CD8-positive, alpha-beta memory T cell (primary cell): ENCODE measurements at places on chromosomes 16 and 17.

- no peak for DNase-seq
Observed at GRCh38 chr16:67034487-67034886, 5.5 kb downstream of the CBFB start.

- DNase-seq, result peak; percentile 88
Observed at GRCh38 chr17:82320956-82321927, 3.8 kb upstream of the CD7 start.

GRCh38 chr17:14813649-14814370, 451.3 kb downstream of the PMP22 start:
- DNase-seq, result no peak

DNA sequence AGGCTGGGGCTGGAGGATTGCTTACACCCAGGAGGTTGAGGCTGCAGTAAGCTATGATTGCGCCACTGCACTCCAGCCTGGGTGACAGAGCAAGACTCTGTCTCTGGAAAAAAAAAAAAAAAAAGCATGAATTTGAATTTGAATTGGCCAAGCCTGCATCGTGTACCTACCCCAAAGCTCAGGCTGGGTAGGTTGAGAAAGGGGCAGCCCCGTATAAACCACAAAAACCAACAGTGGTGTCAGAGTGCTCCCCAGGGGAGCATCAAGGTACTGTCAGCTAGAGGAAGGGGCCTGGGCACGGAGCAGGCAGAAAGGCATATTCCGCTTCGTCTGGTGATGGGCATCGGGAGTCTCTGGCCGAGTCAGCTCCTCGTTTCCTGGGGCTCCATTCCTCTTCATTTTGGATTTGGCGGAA, 40.9 kb downstream of the RAP1GAP2 start:
- DNase-seq, result peak; percentile 42

GRCh38 chr17:68013385-68013784, 17.1 kb upstream of the C17orf58 start:
- no peak for DNase-seq

- no peak for DNase-seq
Observed at GRCh38 chr17:18031955-18032354, 7.0 kb downstream of the ATPAF2 start.

GRCh38 chr17:72297326-72298115, 176.7 kb downstream of the SOX9 start:
- DNase-seq, result no peak

DNA sequence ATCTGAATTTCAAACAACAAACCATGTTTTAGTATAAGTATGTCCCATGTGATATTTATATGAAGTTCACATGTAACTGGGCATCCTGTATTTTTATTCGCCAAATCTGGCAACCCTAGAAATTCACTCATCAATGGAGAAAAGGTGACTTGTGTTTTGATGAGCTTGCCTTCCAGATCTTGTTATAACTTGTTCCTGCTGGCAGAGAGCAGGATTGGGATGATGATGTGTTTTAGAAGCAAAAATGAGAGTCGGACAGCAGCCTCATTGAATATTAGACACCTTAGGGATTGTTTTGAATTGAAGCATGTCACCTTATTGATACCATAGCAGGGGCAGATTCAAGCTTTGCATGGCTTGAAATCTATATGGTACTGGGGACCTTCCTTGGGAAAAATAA, 85.4 kb upstream of the MED13 start:
- no peak for DNase-seq

GRCh38 chr17:37676115-37676925, 33.1 kb upstream of the DDX52 start:
- DNase-seq, result no peak

- DNase-seq, result no peak
Observed at GRCh38 chr16:49921106-49921505, 65.2 kb upstream of the ZNF423 start.

- no peak for DNase-seq
Observed at GRCh38 chr16:972316-973002, 1.7 kb upstream of the LMF1 start.

GRCh38 chr16:69348222-69348621, 3.4 kb downstream of the TMED6 start:
- DNase-seq, result no peak

GRCh38 chr16:9348912-9349311, 257.5 kb downstream of the HAPSTR1 start:
- no peak for DNase-seq

- no peak for DNase-seq
Observed at GRCh38 chr17:4469552-4469951, 29.1 kb upstream of the SPNS2 start.

DNA sequence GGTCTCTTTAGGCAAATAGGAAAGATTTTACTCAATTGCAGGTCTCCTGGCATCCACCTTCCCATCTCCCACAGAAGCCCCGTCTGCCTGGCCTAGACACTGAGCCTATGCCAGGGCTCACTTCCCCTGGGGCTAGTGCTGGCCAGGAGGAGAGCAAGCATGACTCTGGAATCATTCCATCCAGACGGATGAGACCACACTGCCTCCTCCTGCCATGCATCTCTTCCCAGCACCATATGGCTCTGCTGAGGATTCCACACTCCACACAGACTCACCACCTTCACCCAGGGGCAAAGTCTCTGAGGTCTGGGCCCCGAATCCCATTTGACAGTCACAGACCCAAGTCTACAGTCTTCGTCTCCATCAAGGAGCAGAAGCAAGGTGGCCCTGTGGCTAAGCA, 346.5 kb downstream of the C16orf95 start:
- no peak for DNase-seq

DNA sequence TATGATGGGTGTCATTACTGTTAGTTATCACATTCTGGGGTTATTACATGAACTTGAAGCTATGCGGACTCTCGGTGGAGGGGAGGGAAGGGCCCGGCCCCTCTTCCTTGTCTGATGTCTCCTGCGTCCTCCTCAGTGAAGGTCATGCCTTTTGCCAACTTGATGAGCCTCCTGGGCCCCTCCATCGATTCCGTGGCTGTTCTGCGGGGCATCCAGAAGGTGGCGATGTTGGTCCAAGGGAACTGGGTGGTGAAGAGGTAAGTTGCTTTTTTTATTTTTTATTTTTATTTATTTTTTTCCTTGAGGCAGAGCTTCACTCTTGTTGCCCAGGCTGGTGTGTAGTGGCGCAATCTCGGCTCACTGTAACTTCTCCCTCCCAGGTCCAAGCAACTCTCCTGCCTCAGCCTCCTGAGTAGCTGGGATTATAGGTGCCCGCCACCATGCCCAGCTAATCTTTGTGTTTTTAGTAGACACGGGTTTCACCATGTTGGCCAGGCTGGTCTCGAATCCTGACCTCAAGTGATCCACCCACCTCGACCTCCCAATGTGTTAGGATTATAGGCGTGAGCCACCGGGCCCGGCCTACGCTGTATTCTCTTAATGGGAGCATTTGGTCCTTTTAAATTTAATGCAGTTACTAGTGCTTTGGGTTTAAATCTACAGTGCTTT, 21.6 kb downstream of the POLR3E start:
- DNase-seq, result peak; percentile 49

- no peak for DNase-seq
Observed at GRCh38 chr17:56593646-56594319, at the start of gene NOG. NOG (plus strand) TSS chr17:56593699; CDS start chr17:56594224, 525 bp downstream.

DNA sequence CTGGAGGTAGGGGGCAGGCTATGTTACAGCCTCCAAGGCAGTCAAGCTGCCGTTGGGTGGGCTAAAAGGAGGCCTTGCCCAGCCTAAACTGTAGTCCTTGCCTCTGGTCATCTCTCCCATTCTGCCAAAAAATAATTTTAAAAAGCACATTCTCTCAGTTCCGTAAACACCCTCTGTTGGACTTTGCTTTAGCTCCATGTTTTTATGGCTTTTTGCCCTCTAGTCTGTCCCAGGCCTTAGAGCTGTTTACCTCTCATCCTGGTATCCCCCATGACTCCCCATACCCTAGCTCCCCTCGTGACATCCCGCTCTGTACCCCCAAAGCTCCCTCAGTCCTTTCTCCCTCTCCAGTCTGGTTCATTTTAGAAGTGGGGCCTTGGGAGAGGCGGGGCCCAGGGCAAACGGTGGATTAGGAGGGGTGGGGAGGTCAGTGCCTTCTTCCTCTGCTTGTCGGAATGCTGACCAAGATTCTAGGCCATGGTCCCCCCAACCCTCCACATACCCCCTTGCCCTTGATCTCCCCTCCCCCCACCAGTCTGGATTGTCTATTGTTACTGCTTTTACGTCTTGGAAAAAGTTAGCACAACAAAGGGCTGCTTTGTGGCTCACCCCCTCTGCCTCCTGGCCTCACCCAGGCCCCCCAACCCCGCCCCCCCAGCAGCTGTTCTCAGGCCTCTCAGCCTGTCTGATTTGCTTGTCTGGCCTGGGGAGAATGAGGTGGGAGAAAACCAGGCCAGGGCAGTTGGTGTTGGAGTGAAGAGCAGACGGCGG, 18.4 kb downstream of the GJD3 start:
- no peak for DNase-seq

DNA sequence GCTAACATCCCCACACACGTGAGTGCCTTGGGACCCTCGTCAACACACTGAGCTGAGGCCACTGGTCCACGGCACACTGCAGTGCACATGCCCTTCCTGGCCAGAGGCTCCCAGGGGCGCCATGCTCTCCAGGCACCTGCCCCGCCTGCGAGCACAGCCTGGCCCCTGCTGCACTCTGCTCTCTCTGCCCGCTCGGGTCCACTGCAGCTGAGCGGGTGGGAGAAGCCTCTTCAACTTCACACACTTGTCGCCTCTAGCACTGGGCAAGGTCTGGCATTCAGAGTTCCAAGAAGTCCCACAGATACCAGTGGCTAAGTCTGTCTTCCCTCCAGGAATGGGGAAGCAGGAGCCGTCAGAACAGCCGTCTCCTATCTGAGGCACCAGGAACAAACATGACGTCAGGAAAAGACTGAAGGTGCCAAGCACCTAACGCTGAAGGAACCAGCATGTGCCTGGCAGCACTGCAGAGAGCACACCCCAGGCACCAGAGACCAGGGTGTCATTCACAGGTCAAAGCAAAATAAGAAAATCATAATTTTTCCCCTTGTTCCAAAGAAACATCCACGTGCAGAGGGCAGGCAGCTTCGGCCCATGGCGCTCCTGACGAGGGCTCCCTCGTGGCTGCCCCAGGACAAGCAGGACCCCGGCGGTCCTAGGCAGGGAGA, 82.9 kb downstream of the ZNF778 start:
- no peak for DNase-seq

DNA sequence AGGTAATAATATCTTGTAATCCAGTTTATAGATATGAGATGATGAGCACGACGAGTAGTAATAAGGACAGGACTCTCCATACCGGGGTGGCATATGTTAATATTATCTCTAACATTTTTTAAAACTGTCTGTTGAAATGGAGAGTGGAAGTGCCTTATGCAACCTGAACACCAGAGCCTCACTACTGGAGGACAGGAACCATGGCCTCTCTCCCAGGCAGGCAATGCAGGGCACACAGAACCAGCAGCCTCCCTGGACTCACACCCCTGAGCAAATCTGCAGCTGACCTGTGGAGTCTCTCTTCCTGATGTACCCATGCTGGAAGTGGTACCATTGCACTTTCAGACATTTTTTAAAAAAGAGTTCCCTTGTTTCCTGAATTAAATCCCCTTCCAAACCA, 55.2 kb upstream of the ERN1 start:
- no peak for DNase-seq

DNA sequence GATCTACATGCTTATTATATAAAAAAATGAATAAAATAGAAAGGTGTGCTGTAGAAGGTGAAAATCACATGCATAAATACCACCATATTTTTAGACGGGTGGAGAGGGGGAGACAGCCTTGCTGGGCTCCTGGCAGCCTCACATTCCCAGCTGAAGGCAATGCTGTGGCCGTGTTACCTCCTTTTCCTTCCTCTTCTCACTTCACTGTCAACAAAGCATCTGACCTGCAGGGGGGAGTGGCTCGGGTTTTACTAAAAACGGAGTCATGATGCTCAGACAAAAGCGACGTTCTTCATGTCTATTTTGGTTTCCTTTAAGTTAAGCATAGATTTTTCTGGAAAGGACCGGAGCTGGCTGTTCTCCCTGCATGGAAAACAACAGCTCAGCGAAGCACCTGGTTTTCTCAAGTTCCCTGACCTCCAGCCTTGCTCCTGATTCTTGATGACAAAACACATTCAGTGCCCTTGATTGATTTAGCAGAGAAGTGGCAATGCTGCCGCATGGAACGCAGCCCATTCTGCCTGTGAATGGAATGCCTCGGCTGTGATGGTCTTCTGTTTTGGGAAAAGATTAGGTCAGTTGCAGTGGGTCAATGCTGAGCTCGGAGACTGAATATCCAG, 5.5 kb upstream of the RPTOR start:
- DNase-seq, result no peak

GRCh38 chr17:82608816-82609215, 39.4 kb downstream of the WDR45B start:
- DNase-seq, result no peak

GRCh38 chr16:3007059-3007956, 5.4 kb upstream of the CLDN9 start:
- DNase-seq, result no peak

DNA sequence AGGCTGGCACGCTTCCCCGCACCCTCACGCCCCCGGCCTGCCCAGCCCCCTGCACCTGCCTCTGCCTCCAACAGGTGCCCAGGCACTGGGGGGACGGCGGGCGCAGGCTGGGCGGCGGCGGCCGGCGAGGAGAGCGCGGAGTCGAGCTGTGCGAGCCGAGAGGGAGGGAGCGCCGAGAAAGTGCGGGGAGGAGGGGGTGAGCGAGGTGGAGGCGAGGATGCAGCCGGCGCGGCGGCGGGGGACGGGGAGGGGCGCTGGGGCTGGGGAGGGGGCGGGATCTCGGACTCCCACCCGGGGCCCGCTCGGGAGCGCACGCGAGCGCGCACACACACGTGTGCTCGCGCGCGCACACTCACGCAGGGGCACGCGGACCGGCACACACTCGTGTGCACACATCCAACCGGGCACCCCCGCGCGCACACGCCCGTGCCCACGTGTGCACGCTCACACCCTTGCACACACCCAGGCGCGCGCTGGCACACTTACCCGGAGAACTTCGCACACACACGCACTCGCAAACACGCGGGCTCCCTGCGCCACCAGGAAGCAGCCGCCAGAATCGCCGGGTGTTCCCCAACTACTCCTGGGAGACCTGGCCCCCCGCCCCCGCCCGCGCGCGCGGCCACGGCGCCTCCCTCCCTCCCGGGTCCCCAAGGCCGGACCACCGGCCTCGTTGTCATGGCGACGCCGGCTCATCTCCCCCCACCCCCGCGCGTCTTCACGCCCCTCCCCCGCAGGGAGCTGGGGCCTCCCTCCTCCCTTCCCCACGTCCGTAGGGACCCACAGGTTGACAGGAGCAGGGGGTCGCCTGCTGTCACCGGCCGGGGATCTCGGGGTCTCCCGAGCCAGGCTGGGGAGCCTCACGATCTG, at the start of gene DOC2A:
Gene DOC2A (minus strand): TSS at position 184 of the 870 bp plus-strand sequence. CDS start 805 bp downstream, outside the sequence.
- no peak for DNase-seq
